ENCODE measurements at places on chromosomes 11 and 22. TPM values are rescaled to one million over a fixed set of nuclear protein-coding genes. Genes with fewer than 3 reads are reported as not detected.

Gene SLC22A9
- not detected for total RNA-seq

Gene TBX1
- 0.13 TPM for total RNA-seq

Gene TMPRSS5
- under 0.01 TPM for total RNA-seq

Gene OR5A1
- total RNA-seq, result not detected

Gene NPTXR
- total RNA-seq, result 0.79 TPM

Gene WNT7B
- total RNA-seq, result not detected

Measured in aortic smooth muscle cell (primary cell).